CD4-positive, alpha-beta T cell treated with Interleukin-2 at 100 ng/mL for 4 hours (primary cell): ENCODE measurements at places on chromosomes 6 and 20.

DNA sequence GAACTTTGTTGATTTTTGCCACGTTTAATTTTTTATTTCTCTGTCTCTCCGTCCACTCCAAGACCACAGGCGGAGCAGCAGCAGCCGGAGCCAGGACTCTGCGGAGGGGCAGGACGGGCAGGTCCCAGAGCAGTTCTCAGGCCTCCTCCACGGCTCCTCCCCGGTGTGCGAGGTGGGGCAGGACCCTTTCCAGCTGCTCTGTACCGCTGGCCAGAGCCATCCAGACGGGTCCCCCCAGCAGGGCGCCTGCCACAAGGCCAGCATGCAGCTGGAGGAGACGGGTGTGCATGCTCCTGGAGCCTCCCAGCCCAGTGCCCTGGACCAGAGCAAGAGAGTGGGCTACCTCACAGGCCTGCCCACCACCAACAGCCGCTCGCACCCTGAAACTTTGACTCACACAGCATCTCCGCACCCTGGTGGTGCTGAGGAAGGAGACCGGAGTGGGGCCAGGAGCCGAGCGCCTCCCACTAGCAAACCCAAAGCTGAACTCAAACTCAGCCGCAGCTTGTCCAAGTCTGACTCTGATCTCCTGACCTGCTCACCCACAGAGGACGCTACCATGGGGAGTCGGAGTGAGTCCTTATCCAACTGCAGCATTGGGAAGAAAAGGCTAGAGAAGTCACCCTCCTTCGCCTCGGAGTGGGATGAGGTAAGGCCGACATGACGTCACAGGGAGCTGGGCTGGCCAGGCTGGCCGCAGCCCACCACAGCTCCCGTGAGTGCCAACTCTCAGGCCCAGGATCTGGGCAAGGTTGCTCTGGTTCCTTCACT lies 123.5 kb downstream of the TCP11 start:
- no peak for DNase-seq

GRCh38 chr20:1669304-1669703 lies 11.7 kb upstream of the SIRPG start:
- no peak for DNase-seq

GRCh38 chr6:26116267-26116666 lies 29.0 kb downstream of the HFE start:
- no peak for DNase-seq

- DNase-seq, result no peak
Observed at GRCh38 chr20:47541355-47541922, 39.8 kb downstream of the NCOA3 start.

GRCh38 chr20:51598556-51598955 lies 56.0 kb upstream of the NFATC2 start:
- DNase-seq, result no peak

DNA sequence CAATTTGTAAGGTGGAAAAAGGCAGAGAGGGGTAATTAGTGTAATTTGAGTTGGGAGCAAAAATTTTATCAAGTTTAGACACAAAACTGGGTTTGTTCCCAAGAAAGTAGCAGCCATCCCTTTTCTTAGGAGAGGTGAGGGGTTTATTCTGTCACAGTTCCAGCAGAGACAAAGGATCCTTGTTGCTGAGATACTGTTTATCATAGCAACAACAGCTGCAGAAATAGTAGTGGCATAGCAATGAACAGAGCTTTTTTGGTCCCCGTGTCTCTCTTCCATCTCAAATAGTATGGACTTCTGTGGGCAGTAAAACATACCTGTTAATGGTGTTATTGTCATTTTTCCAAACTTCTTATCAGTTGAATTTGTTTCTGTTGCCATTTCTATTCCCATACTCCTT lies 23.9 kb downstream of the ZKSCAN8 start:
- DNase-seq, result no peak

DNA sequence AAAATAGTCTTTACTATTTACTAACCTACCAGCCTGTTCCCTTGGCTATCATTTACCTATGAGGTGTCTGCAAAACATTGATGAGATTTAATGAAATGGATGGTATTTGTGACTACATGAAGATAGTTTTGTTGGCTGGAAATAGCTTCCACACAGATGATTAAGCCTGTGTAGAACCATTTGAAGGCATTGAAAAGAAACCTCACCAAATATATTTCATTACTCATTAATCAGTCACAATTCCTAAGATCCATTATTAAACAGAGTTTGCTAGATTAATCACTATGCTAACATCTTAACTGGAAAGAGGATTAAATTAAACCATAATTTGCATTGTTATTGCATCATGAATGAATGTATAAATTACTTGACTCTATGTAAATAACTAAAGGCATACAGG lies 560.3 kb downstream of the BMP2 start:
- DNase-seq, result no peak

- no peak for DNase-seq
Observed at GRCh38 chr6:141657812-141658211, 474.9 kb upstream of the GJE1 start.

DNA sequence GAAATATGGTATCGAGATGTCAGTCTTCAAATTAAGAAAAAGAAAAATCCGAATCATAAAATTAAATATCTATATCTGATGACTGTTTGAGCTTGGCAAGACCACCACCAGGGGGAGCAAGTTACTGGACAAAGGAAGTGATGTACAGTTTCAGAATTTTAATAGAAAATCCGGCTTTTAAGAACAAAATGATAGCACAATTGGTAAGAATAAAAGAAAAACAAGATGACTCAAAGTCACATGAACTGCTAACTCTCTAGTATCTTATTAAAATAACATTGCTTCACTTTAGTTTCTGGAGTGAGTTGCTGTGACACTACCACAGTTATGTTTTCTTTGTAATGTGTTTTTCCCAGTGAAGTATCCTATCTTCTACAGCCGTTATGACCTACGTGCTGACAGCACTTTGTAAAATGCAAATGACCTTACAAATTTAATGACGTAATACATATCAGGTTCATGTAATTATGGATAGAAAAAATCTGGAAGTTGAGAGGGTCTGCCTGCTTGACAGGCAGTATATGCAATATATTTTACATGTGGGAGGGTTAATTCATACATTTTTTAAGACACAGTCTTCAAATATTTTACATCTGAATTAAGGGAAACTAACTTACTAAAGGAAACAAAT lies 405.3 kb upstream of the HS3ST5 start:
- no peak for DNase-seq

GRCh38 chr20:6925744-6926278 lies 158.3 kb downstream of the BMP2 start:
- no peak for DNase-seq

- no peak for DNase-seq
Observed at GRCh38 chr20:47125508-47125757, 230.8 kb downstream of the EYA2 start.

DNA sequence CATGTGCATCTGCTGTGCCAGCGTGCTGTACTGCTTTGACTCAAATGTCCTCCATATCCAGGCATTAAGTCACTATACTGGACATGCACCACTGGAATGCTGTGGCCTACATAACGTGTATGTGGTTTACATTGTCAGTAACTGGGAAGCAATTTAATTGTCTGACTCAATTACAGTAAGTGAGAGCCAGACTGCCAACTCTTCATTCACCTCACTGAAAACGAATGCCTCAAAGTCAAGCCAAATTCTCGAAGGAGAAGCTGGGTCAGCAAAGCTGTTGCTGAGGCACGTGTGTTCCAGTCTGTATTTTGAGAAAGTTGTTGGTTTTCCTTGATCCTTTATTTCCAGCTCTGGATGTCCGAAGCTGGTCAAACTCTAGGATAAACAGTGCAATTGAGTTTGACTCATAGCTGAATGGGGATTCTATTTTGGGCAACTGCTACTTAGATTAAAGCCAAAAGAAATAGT lies 534.3 kb downstream of the COL12A1 start:
- DNase-seq, result no peak

DNA sequence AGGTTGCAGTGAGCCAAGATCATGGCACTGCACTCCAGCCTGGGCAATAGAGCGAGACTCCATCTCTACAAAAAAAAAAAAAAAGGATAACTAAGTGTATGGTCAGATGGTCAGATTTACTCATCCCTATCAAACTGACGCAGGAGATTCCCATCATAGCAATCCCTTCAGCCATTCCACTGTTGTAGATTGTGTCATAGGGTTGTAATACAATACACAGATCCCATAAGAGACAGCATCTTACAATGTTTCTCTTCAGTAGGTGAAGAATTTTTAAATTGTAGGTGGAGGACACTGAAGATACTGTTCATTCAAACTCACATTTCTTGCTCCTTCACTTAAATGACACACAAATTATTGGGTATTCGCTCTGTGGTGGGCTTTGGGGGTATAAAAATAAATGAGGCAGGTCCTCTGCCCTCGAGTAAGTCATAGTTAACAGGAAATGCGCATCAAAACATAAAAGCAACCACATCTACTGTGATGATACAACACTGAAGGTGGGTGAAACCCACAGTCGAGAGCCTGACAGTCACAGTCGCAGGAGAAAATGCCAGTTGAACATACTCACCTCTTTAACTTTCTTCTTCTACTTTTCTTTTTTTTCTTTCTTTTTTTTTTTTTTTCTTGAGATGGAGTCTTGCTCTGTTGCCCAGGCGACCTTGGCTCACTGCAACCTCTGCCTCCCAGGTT lies 205.5 kb downstream of the ZNF217 start:
- DNase-seq, result peak; percentile 27

DNA sequence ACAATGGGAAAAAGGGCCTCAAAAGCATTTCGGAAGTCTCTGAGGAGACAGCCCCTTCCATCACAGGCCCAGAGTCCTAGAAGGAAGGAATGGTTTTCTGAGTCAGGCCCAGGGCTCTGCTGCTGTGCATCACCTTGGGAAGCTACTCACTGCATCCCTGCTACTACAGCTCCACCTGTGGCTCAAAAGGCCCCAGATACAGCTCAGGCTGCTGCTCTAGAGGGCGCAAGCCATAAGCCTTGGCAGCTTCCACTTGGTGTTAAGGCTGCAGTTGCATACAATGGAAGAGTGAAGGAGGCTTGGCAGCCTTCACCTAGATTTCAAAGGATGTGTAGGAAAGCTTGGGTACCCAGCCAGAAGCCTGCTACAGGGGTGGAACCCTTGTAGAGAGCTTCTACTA lies 54.8 kb downstream of the MEI4 start:
- no peak for DNase-seq

- DNase-seq, result no peak
Observed at GRCh38 chr20:528923-529604, 14.5 kb downstream of the CSNK2A1 start.

- DNase-seq, result no peak
Observed at GRCh38 chr20:24095756-24096155, 107.2 kb upstream of the GGTLC1 start.

DNA sequence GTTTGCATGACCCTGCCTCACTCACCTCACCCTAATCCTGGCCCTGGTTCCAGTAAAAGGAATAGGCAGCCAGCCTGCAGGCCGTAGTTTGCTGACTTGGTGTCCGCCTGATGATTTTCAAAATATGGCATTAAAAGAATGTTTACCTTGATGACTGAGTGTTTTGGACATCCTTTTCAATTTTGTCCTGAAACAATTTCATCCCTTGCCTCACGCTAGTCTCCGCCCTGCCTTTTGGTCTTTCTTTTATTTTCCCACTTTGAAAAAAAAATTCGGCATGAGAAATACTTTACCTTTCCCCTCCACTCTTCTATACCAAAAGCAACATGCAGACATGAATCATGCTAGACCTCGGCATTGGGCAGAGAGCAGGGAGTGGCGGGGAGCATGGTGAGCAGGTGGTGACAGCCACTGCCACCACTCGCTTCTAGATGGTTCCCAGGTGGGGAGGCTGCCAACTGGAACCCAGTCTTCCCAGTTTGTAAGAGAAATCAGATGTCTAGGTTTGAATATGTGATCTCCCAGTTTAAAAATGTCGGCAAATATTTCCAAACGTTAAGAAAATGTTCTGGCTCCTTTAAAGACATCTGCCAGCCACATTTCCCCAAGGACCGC lies 9.4 kb downstream of the CD40 start:
- no peak for DNase-seq

DNA sequence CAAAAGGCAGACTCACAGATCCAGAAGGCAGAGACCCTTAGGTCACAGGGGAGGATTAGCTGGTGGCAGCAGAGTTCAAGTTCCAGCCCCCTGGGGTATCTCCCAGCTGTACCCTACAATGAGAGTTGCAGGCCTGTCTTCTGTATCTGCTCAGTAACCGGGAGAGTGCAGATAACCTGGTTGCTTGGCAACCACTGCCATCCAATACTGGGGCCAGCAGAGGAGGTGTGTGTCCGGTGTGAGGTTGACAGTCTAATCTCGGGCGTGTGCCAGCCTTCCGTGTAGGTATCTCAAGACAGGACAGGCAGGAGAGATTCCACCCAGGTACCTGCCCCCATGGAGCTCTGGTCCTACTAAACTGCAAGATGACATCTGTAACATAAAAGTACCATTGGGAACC lies 56.6 kb upstream of the TBC1D7 start:
- no peak for DNase-seq

- DNase-seq, result no peak
Observed at GRCh38 chr20:47775039-47775438, 10.2 kb downstream of the SULF2 start.

DNA sequence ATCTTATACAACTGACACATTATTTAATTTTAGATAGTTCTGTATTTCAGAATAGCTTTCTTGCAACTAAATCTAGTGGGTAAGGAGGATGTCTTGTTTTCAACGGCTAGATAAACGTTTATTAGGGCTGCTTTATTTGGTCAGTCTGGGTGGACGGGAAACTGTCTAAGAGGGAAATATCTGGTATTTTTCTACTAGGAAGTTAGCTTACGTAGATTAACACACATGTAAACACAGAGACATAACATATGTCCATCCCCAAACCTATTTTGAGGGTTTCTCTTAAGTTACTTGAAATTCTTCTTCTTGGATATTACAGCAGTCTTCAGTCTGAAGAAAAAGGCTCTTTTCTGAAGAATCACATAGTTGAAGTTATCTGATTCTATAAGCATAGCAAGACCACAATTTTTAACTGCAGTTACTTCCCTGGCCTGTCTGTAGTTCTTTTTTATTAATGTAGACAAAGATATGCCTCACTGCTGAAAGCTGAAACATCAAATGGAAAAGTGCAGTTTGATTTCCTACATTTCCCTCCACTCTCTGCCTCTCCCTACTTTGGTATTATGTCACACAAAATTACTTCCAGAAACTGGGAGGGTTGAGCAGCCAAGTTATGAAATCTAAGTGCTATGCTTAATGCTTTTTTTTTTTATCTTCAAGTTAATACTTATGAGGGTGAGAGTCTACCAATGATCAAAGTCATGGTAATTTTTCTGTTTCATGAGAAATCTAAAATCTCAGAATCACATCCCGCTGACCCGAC lies 37.4 kb downstream of the PLAGL1 start:
- DNase-seq, result no peak
